ENCODE measurements at places on chromosomes 6 and 20. TPM values are rescaled to one million over a fixed set of nuclear protein-coding genes. Genes with fewer than 3 reads are reported as not detected.

The ATP6V1G2 gene
- total RNA-seq = 2.7 TPM

DNA sequence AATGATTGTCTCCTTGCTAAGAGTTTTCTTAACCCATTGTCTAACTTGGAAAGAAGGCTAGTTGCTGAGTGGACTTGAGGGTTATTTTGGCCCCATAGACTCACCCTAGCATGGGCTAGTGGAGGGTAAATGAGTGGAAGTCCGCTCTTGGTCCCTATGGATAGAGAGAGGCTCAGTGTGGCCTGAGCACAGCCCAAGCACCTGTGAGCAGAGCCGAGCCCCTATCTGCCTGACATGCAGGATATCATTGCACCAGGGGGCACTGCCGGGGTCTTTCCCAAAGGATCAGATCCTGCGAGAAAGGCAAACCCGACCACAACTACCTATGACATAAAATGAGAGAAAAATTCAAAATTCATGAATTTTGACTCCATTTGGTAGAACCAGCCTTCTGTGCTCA is 70.6 kb upstream of the GGTLC1 start:
- DNase-seq = peak; percentile 18

DNA sequence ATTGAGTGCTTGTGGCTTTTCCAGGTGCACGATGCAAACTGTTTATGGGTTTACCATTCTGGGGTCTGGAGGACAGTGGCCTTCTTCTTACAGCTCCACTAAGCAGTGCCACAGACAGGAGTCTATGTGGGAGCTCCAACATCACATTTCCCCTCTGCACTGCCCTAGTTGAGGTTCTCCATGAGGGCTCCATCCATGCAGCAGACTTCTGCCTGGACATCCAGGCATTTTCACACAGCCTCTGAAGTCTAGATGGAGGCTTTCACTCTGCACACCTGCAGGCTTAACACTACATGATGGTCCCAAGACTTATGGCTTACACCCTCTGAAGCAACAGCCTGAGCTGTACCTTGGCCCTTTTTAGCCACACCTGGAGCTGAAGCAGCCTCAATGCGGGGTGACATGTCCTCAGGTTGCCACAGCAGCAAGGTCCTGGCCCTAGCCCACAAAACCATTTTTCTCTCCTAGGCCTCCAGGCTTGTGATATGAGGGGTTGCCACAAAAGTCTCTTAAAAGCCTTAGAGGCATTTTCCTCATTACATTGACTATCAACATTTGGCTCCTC is 552.2 kb downstream of the TFAP2A start:
- no peak for DNase-seq

DNA sequence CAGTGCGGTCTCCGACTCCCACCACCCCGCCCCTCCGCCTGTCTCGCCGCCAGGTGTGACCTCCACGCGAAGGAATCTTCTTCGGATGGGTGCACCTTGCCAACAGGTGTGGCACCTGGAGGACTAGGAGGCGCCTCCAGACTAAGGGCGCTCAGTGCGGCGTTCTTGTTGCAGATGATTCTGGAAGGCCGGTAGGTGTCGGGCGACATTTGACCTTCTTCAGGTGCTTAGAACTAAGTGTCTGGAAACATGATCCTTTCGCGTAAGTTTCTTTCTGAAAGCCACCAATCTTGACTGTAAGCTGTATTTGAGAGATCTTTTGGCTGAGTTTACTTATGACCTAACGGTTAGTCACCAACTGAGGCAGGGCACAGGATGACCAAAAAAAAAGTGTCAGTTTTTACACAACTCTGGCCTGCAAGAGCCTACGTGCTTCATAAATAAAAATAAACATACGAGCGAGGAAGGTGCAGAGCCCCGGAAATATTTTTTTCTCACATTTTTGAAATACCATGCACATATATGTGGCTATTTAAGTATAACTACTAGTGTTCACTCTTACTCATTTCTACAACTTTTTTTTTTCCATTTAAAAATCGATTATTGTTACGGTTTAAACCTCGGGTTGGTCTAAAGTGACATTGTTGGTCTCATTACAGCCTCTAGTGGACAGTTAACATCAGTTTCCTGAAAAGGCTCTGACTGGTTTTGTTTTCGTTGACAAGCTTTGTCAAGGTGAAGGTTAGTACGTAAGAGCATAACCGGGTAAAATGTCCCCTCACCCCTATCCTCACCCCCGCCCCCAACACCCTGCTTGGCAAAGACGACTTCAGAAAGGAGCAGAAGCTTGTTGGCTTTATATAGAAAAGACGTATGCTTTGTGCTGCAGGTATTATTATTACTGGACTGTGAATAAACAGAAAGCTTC is 1.6 kb upstream of the ATXN1 start:
- DNase-seq = peak; percentile 46

- no peak for DNase-seq
These were observed 374.3 kb downstream of the DOK5 start for GRCh38 chr20:54849741-54850140.
